Common myeloid progenitor, CD34-positive (primary cell): ENCODE measurements at places on chromosomes 11 and 22.
A peak's percentile ranks its signal among the peaks of the same experiment; 100 is the strongest.

DNA sequence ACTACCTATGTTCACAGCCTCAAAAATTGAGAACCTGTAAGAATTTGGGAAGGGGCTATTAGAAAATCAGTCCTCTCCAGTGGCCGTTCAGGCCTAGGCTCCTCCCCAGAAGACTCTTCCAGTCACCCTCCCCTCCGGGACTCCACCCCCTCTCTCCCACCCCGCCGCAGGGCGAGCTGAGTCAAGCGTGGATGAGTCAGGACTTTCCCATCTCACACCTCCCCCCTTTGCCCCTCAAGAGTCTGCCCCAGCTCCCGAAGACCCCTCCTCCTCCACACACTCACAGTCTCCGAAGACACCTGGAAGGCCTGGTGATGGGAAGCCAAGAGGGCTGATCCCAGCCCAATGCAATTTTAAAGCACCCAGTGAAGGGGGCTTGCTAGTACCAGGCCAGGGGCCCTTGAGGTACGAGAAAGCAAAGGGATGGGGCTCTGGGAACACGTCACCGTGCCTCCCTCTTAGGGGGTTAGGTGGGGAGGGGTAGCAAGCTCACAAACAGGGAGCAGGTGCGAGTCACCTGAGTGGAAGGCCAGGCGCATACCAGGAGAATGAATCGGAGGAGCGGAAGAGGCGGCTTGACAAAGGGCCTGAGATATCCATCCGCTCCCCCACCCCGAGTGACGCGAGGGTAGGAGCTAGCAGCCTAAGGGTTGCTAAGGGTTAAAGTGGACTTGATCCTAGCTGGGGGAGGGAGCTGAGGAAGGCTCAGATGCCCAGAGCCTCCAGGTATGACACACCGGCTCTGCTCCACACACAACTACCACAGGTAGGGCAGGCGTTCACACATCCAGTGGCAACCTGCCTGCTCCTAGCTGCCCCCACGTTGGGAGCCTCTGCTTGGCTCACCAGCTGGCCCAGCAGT is 13.6 kb downstream of the BCL9L start:
- peak; percentile 85 for DNase-seq

DNA sequence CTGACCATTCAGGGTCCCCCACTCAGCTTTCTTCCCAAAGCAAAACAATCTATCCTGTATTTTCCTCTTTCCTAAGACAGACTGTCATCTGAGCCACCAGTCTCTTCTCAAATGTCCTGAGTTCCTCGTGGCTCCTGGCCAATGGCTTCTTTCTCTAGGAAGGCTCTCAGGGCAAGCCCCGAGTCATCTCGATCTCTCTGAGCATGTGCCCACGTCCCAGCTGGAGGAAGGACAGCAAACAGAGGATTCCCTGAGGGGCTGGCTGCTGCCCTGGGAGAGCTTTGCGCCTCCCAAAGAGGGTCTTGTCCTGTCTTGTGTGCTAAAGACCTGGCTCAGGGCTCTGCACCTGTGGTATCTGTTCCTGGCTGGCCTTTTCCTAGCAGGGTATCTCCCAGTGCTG is 8.3 kb downstream of the SLC37A2 start:
- no peak for DNase-seq

- no peak for DNase-seq
These were observed 78.4 kb downstream of the ETS1 start for GRCh38 chr11:128508770-128509510.

DNA sequence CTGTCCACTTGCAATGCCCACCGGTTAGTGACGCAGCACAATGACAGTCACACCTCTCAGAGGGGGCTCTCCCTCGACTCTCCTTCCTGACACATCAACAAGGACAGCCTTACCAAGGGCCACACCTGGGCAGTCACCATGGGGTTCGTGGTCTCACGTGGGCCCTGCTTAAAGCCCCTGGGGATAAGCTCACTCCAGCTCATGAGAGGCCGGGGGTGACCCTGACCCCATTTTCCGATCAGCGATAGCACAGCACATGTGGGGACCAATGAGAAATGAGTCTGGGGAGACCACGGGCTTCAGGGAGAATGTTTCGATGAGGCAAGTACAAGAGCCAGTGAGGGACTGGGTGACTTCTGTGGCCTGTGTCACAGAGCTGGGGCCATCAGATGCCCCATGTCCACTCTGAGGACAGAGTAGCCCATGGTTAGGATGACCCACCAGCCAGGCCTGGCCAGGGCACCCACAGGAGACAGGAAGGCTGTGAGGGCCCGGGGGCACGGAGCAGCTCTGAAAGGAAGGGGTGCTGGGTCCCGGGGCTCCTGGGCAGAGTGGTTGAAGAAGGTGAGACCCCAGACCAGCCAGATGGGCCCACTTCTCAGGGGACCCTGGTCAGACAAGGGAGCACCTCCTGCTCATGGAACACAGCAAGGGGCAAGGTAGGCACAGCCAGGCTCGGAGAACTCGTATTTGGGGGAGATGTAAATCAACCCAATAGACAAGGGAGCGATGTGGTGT is 128.8 kb downstream of the MED15 start:
- DNase-seq = no peak

DNA sequence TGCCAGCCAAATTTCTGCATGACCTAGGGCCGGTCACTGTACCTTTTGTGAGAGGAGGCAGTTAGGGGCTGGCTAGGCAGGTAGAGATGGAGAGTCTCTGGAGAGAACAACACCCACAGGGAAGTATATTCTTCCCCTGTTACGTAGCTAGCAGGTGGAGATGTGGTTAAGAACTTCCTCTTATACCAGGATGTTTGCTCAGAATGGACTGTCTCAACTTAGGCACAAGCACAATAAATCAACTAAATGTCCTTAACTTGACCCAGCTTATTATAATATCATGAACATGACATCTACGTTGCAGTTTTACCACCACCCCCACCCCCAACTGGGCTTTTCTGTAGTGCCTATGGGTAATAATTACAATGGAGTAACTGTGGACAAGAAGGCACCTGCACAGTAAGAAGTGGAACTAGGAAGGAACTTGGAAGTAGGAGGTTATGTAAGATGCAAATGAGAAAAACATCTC is 60.7 kb upstream of the MPEG1 start:
- DNase-seq = peak; percentile 94

- DNase-seq = no peak
These were observed 54.7 kb upstream of the LYVE1 start for GRCh38 chr11:10622957-10623791.

GRCh38 chr11:17766073-17766359 is 31.4 kb downstream of the KCNC1 start:
- no peak for DNase-seq

DNA sequence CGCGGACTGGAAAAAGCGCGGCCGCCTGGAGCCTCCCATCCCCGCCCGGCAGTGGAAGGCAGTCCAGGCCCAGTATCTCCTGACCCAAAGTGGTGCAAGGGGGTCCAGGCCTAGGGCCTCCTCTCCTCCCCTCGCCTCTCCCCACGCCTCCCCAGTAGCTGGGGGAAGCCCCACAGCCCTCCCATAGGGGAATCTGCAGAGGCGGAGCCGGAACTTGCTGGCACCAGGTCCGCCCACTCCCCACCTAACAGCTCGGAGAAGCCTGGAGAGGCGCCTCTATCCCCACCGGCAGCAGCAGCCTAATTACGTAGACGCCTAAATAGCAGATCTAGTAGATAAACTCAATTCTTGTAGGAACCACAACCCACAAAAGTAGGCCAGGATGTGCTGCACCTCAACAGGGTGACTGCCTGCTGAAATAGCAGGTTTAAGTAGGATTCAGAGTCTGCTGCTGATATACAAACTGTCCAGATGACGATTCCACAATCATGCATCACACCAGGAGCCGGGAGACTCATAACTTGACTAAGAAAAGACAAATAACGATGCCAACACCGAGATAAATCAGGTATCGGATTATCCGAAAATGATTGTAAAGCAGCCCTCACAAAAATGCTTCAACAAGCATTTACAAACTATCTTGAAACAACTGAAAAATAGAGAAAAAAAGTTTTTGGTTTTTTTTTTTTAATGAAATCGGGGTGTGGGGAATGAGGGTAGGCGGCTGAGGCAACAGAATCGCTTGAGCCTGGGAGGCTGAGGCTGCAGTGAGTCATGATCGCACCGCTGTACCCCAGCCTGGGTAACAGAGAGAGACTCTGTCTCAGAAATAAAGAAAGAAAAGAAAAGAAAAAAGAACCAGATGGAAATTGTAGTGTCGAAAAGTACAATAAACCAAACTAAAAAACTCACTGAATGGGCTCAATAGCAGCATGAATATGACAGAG is 11.4 kb upstream of the BRD1 start:
- DNase-seq = peak; percentile 87

GRCh38 chr22:42581762-42582716 is 28.3 kb downstream of the SERHL2 start:
- peak; percentile 84 for DNase-seq

GRCh38 chr22:46070215-46070802 is 80.0 kb upstream of the PPARA start:
- DNase-seq = peak; percentile 31
